ENCODE measurements at places on chromosomes 12 and 14.
A peak's percentile ranks its signal among the peaks of the same experiment; 100 is the strongest.

- DNase-seq: no peak
Measured at GRCh38 chr14:59060841-59061240, 127.6 kb upstream of the DAAM1 start.

GRCh38 chr14:80325112-80325511 is 113.8 kb upstream of the DIO2 start:
- DNase-seq: no peak

DNA sequence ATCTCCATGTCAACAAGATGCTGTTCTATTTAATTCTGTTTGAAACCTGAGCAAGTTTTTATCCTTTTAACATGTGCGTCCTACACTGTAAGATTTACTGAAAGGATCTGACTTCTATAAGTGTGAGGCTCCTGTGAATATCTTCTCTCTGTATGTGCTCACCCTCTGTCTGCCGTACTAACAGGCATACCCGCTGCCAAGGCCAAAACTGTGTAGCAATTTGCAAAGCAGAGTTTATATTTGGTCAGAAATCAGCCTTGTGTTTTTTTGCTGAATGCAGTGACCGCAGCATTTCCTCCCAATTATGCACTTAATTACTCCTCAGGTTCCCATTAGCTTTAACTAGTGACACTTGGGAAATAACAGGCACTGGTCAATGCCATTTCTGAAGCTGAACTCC is 12.3 kb downstream of the CHST11 start:
- DNase-seq: no peak

GRCh38 chr12:113796852-113797534 is 169.1 kb downstream of the RBM19 start:
- no peak for DNase-seq

- DNase-seq: peak; percentile 46
Measured at GRCh38 chr12:121773011-121773777, 20.3 kb downstream of the RHOF start.

DNA sequence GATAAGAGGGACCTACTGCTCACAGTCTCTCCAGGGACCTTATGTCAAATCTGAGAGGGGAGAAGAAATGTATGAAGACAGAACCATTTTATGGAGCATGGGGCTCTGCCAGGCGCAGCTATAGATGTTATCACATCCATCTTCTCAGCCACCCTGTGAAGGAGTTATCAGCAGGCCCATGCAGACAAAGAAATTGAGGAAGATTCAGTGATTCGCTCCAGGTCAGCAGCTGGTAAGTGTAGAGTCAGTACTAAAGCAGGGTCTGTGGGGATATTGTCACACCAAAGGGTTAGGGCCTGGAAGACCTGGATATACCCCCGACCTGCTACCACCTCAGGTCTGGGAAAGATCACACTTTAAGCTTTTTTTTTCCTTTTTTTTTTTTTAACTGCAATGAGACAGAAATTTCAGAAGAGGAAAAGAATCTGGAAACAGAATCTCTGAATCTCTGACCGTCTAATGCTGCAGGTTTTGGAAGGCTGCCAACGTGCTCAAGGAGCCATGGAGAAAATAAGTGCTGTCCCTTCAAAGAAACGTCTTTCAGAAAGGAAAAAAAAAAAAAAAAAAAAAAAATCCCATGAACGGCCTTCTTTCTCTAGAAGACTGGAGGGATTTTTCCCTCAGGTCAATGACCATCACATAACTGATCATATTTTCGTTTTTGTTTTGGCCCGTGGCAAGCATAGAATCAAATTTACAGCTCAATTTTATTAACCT is 73.3 kb upstream of the PLEKHG7 start:
- DNase-seq: no peak

DNA sequence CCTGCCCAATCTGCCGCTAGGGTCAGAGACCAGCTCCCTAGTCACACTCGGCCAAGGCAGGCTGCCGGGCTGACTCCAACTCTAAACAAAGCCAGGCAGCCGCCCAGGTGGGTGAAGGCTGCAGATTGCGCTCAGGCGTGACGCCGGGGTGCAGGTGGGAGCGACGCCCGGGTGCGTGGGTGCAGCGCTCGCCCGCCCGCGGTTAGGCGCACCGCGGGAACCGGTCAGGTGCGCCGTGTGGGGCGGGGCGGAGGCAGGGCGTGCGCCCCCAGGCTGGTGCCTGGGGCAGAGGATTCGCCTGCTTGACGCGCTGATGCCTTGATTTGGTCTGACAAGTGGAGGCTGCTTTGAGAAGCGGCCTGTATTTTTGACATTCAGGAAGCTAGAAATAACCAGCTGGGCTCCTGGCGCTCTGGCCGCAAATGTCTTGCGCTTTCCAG is 126.7 kb upstream of the HIF1A start:
- no peak for DNase-seq

GRCh38 chr14:57254884-57255283 is 13.8 kb downstream of the EXOC5 start:
- no peak for DNase-seq

DNA sequence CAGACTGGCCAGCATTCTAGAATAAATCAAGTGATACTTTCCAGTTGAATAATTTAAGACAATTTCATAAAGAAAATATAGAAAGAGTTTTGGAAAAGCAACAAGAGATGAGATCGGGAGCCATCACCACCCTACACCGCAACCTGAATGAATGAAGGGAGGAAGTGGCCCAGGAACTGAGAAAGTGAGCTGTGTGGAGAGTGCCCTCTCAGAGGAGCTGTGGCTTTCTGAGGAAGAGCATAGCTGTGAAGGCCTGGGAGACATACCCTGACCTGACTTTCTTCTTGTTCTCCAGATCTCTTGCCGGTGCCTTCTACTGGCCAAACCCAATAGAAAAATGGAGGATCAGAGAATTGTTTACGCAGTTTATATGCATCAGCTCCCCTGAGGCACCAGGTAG is 79.3 kb upstream of the TSPAN8 start:
- no peak for DNase-seq

DNA sequence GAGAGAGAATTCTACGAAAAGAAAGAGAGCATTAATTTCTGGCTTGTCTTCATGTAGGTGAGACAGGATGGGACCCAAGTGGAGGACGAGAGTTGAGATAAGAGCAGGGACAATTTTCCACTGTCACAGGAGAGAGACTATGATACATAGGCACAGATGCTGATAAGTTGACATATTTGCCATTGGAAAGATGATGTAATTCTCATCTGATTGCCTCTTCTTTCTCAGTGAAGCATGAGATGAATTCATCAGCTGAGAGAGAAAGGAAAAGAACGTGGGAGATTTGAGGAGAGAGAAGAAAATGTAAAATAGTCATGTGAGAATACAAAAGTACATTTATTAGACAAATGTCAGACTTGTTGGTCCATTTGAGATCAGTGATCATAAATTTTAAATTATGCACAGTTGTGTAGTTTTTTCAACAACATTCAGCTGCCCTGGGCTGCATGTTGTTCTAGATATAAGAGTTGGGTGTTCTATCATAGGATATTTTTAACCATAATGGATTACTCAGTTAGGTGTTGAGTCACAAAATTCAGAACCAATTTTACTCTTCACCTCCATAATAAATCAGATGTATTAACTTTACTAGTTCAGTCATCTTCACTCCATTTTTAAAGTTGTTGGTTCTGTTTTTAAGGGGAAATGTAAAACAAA is 222.9 kb downstream of the DPY19L2 start:
- DNase-seq: no peak

DNA sequence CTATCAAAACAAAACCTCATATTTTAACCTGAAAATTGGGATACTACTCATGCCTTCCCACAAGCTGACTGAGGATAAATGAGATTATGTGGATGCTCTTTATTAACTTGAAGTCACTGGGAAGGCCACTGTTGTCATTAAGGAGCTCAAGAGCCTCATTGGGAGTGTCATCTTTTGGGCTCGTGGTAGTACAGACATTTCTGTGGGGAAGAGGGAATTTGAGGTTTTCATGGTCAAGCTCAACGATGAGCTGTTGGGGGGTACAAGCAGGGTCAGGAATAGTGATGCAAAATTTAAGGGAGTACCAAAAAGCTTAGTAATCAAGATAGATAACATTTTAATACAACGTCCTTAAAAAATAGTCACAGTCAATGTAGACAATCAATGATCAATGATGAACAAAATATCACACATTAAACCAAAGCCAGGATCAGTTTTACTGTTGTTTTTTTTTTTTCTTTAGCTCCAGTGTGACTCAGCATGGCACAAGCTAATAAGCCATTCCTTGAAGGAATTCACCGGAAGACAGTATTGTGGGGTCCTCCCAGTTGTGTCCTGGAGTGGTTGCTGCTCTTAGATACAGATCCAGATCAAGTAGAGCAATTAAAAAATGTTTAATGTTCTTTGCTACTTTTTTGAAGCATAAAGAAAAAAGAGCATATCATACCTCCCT is 130.9 kb downstream of the C12orf75 start:
- no peak for DNase-seq

DNA sequence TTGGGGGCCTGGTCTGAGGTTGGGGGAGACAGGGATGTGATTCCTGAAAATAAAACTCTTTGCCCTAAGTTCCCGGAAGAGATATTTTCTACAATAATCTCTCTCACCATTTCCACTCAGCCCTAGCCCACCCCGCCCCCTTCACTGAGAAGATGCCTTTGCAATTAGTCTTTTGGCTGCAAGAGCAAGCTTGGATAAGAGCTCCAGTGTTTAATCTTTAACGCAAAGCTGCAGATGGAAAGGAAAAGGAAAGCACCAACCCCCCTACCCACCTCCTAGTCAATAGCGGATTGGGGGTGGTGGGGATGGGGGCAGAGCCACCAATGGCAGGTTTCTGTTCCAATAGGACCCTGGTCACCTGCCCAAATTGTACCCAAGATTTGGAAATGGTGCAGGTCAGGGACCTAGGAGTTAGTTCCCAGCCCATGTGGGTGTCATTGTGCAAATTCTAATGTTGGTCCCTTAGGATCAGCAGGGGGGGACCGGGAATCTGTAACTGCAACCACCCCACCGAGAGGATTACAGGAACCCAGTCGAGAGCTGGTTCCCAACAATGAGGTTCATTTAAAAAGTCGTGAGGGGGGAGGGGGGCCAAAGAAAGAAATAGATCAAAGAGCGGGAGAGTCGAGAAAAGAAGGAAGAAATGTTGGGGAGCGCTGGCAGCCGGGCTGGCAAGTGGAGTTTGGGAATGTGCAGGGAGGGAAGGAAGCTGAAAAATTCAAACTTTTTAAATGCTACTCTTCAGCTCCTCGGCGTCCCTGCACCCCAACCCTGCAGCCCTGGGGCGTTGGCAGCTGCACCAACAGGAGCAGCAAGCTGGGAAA is 1.6 kb downstream of the ZFP36L1 start:
- no peak for DNase-seq

GRCh38 chr12:120751389-120751788 is 25.8 kb downstream of the ACADS start:
- DNase-seq: no peak

- no peak for DNase-seq
Measured at GRCh38 chr12:120978296-120979219, at the start of gene HNF1A. Gene HNF1A (plus strand): TSS chr12:120978543. CDS start chr12:120978769, 226 bp downstream.

DNA sequence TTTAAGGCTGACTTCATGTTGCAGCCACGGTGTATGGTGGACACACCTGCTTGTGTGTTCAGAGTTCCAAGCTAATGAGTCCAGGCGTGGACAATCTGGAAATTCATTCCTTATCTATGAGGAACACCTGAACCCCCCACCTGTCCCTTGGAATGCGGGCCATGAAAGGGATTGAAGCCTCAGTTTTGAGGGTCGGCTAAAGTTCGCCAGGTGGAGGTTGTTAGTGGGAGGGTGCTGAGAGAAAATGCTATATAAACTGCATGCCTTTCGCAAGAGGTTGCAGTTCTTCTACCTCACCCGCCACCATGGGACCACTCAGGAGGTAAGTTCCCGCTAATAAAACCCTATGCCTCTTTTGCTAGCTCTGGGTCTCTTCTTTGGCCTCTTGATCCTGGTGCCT is 348.0 kb downstream of the BCL11B start:
- no peak for DNase-seq

GRCh38 chr14:81285245-81285644 is 64.5 kb upstream of the GTF2A1 start:
- no peak for DNase-seq

DNA sequence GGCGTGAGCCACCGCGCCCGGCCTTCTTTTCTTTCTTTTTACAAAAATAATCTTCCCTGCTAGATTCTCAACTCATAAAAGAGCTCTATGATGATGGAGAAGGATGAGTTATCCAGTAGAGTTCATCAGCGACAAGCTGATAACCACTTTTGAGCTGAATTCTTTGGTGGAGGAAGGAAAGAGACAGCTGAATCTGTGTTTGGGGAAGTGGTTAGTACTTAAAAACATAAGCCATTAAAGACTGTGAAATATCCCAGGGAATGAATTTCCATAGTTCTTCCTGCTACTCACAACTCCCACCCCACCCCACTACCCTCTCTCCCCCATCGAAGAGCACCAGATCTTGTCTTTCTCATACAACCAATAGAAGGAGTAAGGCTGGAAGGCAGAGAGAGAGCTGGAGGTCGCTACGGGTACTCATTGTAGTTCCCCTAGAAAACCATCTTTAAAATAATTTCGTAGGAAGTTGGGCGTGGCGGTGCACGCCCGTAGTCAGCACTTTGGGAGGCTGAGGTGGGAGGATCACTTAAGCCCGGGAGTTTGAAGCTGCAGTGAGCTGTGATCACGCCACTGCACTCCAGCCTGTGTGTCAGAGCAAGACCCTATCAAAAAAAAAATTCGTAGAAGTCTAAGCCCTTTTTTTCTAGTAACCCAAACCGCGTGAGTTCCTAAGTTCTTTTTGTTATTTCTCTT is 647 bp upstream of the ESPL1 start:
- no peak for DNase-seq

DNA sequence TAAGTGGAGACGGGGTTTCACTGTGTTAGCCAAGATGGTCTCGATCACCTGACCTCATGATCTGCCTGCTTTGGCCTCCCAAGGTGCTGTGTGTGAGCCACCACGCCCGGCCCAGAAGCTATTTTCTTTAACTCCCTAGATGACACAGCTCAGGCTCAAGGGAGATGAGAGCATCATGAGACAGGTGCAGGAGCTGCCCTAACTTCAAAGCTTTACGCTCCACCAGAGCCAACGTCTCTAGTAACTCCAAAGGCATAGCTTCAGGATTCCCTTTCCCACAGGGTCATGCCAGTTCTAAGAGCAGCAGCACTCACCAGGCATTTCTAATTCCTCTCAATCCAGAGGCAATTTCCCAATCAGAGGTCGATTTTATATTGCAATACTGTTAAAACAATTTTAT is 21.0 kb downstream of the NDUFA12 start:
- DNase-seq: no peak

- peak; percentile 49 for DNase-seq
Measured at GRCh38 chr14:77124345-77125280, 17.0 kb downstream of the ZDHHC22 start.

- no peak for DNase-seq
Measured at GRCh38 chr12:42828836-42829235, 239.3 kb upstream of the PRICKLE1 start.

- DNase-seq: no peak
Measured at GRCh38 chr12:1436015-1436414, 158.4 kb downstream of the FBXL14 start.

- no peak for DNase-seq
Measured at GRCh38 chr12:68378872-68379606, 46.9 kb upstream of the MDM1 start.

- DNase-seq: no peak
Measured at GRCh38 chr12:68231691-68232090, 6.1 kb upstream of the IL26 start.

- DNase-seq: no peak
Measured at GRCh38 chr14:99239661-99240092, 32.3 kb downstream of the BCL11B start.

- no peak for DNase-seq
Measured at GRCh38 chr12:558580-558979, 98.8 kb downstream of the B4GALNT3 start.
